Stimulated activated CD4-positive, alpha-beta T cell treated with anti-CD3 and anti-CD28 coated beads, Interleukin-4, amount 100 ng/mL, for 24 hours (primary cell): ENCODE measurements at places on chromosomes 2 and 18.

- no peak for DNase-seq
Measured at GRCh38 chr2:55430211-55430975, 10.7 kb upstream of the CCDC88A start.

DNA sequence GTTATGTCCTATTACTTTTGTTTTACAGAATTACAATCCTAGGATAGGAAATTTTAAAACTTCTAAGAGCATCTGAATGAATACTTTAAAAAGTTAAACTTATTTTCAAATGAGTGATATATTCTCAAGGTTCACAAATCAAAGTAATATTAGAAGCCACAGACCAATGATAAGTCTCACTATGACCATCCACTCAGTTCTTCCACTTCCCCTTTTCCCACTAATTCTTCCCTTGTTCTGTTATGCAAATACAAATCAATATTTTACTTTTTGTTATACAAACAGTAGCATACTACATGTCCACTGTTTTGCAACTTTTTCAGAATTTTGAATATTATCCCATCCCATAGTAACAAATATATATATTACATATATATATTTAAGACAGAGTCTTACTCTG, 20.2 kb downstream of the USP37 start:
- no peak for DNase-seq

DNA sequence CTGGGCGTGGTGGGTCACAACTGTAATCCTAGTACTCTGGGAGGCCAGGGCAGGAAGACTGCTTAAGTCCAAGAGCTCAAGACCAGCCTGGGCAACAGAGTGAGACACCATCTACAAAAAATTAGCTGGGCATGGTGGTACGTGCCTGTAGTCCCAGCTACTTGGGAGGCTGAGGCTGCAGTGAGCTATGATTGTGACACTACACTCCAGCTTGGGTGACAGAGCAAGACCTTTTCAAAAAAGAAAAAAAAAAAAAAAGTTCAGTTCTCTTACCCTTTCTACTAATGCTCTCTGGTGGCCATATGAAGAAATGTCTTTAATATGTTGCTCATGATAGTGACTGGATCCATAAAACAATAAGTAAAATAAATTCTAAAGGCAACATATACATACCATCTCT, 14.9 kb downstream of the TYW5 start:
- DNase-seq, result no peak

- no peak for DNase-seq
Measured at GRCh38 chr2:62475172-62476011, 30.6 kb downstream of the TMEM17 start.

DNA sequence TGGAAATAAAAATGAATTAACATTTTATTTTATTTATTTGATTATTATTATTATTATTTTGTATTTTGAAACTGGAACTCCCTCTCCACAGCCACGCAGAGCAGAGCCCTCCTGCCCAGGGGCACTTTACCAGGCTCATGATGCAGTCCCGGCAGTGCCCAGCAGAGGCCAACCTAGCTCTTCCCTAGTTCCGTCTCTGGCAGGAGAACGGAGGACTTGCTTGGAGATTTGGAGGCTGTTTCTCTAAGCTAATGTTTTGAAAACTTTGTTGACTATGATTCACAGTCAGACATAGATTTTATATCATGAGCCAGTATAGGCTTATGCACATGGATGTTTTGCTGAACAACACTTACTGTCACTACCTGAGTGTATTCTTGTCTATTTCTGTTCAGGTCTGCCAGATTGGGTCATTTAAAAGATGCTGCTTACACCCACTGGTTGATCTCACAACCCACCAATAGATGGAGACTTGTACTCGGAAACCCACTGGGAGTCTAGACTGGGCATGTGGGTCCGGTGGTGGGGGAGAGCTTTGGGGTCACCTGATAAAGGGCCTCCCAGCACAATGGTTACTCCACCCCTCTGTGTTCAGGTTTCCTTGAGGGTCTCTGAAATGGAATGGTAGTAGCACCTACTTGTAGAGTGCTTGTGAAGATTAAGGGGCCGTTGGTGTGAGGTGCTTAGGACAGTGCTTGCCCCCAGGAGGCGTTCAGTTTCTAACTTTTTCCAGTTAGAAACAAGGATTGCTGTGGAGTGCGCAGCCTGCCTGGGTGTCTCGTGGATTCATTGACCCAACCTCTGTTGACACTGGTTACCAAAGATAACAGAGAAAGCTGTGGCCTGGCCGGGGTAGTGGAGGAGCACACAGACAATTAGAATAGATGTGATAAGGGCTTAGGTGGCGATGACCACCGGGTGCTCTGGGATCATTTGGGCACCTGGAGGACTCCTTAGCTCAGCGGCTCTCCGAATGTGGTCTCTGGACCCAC, 177.3 kb downstream of the HAUS1 start:
- DNase-seq, result peak; percentile 61

GRCh38 chr2:96577501-96577900, 40.9 kb downstream of the ARID5A start:
- DNase-seq, result no peak

GRCh38 chr2:76984359-76984758, 537.8 kb downstream of the LRRTM4 start:
- no peak for DNase-seq

- DNase-seq, result no peak
Measured at GRCh38 chr18:57664568-57665165, 43.0 kb upstream of the NARS1 start.

- no peak for DNase-seq
Measured at GRCh38 chr2:128302744-128303067, 16.0 kb downstream of the HS6ST1 start.

DNA sequence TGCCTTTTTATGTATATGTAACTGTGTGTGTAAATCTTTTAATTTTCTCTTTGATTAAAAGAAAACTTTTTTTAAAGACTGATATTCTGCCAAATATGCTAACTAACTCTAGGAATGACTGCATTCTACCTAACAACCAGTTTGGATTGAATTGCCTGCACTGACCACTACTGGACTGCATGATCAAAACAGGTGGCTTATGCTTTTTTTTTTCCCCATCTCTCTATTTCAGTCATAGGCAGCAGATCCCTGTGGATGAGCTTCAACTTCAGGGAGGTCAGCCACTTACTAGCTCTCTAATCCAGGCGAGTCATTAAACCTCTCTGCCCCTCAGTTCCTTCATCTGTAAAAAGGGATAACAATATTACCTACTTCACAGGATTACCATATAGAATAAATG, 138.6 kb upstream of the SERTAD2 start:
- DNase-seq, result no peak

GRCh38 chr2:217713395-217714286, 289.2 kb downstream of the TNS1 start:
- peak; percentile 73 for DNase-seq

DNA sequence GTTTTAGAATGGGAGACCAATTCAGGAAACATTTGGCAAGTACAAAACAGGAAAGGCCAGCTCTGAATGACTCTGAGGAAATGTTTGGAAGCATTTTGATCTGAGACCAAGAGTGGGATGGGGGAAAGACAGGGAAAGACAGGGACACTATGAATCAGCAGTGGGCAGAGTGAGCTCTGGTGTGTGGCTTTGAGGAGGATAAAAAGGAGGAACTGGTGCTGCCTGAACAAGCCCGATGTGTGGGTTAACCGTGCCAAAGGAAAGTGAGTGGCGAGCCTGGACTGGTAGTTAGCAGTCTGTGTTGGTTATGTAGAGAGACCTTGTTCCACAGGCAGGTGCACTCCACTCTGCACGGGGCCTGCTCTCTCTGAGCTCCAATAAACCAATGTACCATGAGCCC, 5.3 kb downstream of the MFSD6 start:
- DNase-seq, result no peak

DNA sequence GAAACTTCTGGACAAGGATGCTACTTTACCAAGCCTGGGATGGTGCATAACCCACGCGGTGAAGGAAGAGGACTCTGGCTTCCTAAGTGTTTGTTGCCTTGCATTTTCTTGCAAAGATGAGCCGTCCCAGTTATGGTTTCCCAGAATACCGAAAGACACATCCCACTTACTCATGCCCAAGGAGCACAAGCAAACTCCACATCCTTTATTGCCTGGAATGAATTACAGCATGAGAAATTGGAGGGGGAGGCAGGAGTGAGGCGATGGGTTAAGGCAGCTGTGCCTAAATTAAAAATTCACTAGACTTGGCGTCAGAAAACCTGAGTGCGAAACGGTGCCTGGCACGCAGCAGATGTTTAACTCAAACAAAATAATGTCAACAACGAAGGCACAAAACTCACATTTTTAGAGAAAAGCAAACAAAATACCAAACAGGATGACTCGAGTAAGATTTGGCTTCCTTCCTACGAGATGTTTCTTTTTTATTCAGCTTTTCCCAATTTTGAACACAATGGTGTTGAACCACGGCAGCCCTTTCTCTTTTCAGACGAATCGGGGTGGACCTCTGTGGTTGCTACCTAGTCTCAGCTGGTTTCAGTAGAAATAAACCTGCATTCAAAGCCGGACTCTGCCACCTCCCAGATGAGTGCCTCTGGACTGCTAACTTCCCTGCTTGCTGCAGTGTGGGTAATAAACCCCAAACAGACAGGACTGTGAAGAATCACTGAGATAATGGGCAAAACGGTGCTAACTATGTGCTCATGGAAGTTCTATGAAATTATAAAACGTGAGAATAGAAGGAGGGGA, 100.3 kb upstream of the NCK2 start:
- DNase-seq, result no peak

DNA sequence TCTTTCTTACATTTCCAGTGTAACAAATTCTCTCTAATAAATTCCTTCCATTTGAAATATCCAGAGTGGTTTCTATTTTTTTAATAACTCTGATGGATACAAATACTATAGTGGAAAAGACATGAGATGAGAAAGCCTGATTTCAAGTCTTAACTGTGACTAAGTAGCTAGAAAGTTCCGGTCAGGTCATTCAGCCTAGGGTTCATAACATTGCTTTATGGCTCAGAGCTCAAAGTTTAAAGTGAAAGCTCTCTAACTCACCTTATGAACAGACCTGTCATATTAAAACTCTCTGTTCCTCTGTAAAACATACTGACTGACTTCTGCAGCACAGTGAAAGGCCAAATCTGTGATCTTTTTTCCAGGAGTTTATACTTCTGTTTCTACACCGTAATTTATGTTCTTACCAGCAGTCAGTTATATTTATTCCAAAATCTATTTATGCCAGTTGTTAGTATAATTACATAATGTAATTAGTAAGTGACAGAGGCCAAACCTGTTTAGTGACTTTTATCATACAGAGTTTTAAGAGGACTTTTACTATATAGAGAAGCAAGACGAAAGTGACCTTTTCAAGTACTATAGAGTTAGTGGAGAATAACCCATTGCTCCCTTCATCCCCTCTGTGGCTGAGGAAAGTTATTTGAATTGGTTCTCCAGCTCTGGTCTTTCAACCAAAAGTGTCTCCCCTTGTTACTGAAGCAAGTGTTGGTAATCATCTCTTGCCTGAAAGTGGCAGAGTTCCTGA, 118.8 kb upstream of the PDE1A start:
- DNase-seq, result no peak

DNA sequence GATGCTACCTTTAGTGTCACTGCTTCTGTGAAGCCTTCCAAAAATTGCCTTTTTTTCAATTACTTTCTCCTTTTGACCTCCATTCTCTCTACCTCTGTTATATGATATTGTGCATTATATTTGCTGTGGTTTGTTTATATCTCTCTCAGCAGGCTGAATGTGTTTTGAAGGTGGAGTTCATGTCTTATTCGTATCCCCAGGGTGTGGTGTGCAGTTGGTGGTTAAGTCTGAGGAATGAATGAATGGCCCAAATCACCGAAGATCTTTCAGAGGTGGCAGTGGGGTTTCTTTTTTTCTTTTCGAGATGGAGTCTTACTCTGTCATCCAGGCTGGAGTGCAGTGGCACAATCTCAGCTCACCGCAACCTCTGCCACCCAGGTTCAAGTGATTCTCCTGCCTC, 53.5 kb upstream of the MAP4K3 start:
- no peak for DNase-seq

DNA sequence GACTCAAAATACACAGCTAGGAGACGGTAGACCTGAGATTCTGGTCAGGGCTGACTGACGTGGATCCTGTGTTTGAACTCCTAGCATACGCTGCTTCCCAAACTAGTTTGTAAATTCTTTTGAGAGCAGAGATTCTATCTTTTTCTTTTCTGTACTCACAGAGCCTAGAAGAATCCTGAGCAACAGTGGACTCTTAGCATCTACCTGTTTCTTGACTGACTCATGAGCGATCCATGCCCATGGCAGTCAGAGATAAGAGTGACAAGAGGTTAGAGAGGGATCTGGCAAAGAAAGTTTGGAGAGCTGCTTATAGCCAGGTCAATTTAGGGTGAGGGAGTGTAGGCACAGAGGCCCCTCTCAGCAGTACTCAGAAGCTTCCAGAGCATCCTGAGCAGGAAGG, 41.1 kb upstream of the PPP1CB start:
- no peak for DNase-seq

DNA sequence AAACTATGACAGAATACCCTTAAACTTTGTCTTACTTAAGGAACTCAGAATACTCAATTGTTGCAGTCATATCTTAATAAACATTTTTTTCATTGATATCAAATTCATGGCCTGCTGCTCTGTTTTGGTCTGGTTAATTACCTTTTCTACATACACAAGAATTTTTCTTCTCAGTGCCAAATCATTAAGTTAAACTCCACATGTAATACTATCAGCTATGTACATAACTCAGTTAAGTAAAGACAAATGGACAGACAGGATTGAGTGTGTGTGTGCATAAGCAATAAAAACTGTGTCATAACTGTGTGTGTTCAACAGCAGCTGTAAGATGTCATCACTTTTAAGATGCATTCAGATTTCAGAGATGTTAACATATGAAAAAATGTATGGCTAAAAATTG, 34.4 kb downstream of the VRK2 start:
- no peak for DNase-seq

DNA sequence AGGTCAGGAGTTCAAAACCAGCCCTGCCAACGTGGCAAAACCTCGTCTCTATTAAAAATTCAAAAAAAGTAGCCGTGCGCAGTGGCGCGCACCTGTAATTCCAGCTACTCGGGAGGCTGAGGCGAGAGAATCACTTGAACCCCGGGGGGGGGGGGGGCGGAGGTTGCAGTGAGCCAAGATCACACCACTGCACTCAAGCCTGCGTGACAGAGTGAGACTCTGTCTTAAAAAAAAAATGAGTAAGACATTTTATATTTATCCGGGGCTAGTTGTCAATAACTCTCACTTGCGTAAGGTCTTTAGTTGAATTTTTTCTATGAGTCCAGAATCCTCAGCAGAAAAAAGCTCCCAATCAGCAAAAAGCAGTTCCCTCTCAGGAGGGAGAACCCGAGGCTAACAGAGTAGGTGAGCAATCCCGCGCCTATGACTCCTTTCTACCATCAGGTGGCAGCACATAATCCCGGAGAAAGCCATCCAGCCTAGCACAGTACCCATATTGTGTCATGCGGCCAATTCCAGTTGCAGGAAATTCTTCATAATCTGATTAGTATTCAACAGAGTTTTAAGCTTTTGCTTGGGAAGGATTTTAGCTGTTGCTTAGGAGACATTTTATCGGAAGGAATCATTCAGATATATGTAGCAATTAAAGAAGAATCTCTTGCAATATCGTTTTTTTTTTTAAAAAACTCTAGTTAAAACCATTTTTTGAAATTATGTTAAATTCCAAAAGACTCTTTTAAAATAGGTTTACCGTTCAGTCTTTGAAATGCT, 11.9 kb upstream of the CRYGA start:
- DNase-seq, result peak; percentile 64
